ENCODE measurements at places on chromosomes 7 and 10.

DNA sequence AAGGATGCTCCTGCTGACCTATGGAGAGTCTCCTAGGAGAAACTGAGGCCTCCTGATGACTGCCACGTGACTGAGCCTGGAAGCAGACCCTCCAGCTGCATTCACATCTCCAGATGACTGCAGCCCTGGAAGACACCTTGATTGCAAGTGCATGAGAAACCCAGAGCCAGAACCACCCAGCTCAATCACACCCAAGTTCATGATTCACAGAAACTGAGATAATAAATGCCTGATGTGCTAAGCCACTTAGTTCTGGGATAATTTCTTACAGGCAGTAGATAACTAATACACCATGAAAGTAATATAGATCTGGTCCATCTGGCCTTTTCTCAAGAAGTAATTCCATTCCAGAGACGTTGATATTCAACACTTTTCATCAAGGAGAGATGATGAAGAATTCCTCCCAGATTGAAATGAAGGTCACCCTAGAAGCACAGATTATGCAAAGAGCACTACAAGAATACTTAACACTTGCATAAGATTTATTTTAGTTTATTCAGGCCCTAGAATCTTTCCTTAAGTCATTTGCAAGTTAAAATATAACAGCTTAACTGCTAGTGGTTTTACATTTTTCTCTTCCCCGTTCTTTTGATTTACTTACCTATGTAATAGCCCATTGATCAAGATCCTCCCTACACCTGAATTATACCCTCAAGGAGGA, 208.2 kb upstream of the INHBA start:
- no peak for DNase-seq

DNA sequence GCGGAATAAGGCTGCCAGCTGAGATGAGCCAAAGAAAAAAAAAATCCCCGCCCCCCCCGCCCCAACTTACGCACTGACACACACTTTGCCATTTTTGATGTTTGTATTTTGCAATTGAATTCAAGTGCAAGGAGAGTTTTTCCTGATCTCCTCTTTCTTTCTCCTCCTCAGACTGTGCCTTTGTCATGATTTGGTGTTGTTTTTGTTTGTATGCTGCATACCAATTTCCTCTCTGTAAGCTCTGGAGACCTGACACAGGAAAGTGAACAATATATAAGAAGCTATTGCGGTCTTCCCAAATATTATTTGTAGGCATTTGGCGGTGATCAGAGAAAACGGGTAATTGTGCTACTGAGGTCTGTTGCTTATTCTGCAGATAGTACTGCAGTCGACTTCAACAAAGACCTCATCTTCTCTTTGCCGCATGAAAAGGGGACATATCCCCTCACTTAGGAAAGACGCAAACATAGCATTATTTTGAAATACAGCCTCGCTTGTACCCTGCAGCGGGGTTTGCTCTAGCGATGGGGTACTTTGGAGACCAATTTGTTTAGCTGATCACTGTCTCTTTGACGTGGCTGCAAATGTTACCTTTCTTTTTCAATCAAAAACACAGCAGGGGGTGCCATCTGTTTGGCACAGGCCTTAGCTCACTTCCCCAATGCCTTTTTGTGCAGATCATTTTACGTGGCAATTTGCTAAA, 206.6 kb downstream of the SKAP2 start:
- no peak for DNase-seq

DNA sequence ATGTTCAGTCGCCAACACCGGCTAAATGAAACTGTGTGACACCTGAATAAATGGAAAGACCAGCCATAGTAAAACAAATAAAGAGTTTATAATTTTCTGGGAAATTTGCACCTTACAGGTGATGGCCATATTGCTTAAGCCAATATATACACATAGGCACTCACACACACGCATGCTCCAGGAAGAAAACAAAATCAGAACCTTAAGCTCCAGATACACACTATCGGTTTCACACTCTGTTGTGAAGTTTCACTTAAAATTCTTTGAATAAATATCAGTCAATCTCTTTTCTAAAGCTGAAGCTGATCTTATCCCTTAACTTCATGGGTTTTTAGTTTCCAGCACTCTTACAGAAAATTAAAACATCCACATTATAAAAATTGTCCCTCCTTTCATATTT, 226.7 kb upstream of the MDFIC start:
- no peak for DNase-seq

DNA sequence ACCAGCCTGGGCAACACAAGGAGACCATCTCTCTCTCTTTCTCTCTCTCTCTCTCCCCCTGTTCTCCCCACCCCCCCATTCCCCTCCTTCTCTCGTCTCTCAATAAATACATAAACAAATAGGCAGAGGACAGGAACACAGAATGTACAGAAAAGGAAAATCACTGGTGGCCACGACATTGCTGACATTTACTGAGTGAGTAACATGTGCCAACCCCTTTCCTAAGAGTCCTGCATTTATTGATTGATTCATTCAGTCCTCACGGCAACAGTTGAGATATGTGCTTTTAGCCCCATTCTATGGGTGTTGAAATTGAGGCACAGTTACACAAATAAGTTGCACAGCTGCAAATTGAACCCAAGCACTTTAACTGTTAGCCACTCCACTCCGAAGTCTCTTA, 114.3 kb upstream of the SAMD8 start:
- no peak for DNase-seq

DNA sequence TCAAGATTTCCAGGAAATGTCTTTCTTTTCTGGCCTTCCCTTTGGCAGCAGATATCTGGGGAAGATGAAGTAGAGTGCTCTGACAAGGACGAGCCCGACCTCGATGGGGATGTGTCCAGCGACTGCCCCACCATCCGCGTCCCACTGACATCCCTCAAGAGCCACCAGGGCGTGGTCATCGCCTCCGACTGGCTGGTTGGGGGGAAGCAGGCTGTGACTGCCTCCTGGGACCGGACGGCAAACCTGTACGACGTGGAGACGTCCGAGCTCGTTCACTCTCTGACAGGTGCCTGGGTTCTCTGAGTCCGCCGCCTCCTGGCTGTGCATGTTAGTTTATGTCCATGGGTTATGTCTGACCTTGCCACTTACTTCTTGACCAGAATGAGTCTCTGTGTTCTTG, 47.4 kb downstream of the WDR37 start:
- no peak for DNase-seq

- DNase-seq = no peak
Observed at GRCh38 chr10:4331150-4331549, 494.9 kb upstream of the AKR1E2 start.

DNA sequence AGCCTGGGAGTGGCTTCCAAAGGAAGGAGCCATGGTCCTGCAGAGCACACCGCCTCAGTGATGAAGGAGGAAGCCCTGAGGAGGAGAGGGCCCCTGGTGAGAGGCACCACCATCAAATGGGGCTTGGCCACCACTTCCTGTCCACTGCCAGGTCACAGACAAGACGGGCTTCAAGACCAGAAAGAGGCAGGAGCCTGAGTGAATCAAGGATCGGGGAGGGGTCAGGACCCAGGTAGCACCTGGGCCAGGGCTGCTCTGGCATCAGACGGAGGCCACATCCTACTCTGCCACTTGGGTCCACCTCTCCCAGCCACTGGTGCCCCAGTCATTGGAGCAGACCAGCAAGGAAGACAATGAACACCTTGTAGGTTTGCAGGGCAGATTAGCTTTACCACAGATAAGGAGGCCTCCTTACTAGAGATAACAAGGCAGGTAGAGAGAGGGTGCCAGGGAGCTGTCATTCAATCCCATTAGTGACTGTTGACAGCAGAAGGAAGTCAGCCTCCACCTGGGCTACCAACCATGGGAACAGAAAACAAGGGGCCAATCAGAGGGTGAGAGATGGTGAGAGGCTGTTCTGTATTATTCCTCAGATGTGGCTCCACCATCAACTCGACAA, 143.4 kb downstream of the TNS3 start:
- no peak for DNase-seq

- DNase-seq = no peak
Observed at GRCh38 chr7:23710000-23710399, at the start of gene STK31. STK31 (plus strand) TSS chr7:23710219; CDS start chr7:23710286, 67 bp downstream.

GRCh38 chr10:127926455-127926854, 19.6 kb downstream of the PTPRE start:
- DNase-seq = no peak

GRCh38 chr10:87589645-87590051, 70.0 kb upstream of the PAPSS2 start:
- no peak for DNase-seq

DNA sequence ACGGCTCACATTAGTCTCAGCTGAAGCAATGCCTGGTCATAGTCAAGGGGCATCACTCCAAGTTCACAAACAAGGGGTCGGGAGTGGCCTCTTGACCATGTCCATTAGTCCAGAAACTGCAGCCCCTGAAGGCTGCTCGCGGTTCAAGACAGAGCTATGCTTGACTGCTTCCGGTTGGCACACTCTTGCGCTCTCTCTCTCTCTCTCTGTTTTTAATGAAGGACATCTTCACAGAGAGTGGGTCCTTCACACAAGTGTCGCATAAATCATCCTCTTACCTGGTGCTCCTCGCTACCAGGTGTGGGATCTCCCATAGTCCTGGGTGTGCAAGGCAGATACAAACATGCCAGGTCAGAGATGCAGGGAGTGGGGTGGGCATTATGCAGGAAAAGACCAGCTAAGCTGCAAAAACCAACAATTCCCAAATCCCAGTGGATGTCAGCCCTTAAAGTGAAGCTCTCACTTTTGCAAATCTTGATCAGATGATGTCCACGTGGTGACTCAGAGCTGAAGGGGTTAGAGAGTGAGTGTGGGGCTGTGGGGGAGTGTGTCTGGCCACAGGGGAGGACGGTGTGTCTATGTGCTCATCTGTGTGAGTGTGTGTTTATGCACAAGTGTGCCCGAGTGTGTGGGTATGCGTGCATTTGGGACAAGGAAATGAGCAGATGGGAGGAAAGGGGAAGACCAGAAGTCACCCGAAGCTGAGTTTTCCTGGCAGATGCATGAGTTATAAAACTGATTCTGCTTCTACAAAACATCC, 83.7 kb upstream of the PPP2R2D start:
- DNase-seq = no peak

DNA sequence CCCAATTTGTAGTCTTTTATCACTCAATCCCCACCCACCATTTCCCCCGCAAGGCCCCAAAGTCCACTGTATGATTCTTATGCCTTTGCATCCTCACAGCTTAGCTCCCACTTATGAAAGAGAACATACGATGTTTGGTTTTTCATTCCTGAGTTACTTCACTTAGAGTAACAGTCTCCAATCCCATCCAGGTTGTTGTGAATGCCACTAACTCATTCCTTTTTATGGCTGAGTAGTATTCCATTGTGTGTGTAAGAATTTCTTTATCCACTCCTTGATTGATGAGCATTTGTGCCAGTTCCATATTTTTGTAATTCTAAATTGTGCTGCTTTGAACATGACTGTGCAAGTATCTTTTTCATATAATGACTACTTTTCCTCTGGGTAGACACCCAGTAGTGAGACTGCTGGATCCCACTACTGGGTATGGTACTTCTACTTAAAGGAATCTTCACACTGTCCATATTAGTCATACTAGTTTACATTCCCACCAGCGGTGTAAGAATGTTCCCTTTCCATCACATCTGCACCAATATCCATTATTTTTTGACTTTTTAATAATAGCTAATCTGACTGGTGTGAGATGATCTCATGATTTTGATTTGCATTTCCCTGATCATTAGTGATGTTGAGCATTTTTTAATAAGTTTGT, 152.6 kb downstream of the JMJD1C start:
- DNase-seq = no peak

DNA sequence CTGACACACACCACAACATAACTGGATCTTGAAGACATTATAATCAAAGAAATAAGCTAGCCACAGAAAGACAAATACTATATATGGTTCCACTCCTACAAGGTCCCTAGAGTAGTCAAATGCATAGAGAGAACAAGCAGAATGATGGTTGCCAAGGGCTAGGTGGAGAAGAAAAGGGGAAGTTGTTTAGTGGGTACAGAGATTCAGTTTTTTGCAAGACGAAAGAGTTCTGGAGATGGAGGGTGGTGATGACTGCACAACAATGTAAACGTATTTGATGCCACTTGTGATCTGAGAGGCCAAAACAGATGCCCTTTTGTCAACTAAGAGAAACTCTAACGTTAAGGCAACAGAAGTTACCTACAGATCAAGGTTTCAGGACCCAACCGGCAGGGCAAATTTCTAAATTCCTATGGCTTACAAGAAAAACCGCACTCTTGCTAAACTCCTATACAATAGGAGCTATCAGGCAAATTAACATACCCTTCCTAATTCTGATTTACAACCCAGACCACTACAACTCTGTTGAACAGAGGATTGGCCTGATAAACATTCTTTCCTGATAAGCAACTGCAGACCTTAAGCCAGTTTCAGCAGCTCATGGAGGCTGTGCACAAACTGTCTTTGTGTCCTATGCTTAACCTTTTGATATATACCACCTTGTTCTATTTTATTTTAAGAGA, 69.0 kb downstream of the FAM107B start:
- DNase-seq = no peak

GRCh38 chr10:126066456-126066855, 170.1 kb downstream of the FANK1 start:
- no peak for DNase-seq

- DNase-seq = no peak
Observed at GRCh38 chr10:43264344-43264964, 2.4 kb downstream of the RASGEF1A start.

DNA sequence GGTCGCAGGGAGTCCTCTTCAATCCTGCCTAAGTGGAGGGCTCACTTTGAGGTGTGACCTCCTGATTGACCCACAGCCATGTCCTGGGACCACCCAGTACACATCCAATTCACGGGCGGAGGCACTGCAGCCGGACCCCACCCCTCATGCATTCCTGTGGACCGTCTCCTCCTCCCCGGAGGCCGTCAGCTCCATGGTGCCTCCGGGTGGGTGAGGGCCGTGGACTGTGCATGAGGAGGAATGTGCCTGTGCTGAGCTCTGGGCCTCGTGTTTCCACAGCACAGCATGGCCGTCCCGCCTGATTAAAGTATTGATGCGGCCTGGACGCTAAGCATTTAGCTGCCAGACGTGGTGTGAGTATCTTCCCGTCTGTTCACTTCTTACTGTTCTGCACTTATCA, 52.8 kb downstream of the CFAP46 start:
- no peak for DNase-seq

- DNase-seq = no peak
Observed at GRCh38 chr7:81956520-81956919, 186.7 kb upstream of the HGF start.

GRCh38 chr10:78458983-78459638, 425.4 kb downstream of the RPS24 start:
- DNase-seq = peak; percentile 57

DNA sequence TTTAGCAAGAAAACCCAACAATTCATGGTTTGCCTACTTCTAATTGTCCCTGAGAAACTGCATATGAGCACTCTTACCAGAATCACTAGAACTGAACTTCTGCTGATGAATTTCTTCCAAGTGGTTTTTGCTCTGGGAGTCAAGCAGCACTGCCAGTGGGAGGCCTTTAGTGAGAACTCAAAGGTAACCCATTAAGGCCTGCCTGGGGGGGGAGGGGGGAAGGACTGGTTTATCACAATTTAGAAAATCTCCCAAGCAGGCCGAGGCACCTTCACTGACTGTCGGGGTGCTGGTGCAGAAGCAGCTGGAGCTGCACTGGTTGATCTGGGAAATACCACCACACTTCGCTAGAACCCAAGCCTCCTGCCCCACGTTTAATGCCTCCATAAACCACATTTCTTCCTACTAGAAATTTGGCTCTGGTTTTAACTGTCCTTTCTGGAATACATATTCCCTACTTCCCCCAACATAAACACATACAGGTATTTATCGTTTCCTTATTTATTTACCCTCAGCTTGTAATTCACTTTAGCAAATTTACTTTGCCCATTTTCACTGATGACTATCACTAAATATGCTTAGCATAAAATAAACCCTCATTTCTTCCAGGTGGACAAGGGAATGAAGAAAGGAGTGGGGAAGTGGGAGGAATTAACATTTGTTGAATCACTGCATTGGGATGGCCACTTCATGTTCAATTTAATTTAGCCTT, 14.2 kb downstream of the ANK3 start:
- no peak for DNase-seq

All from kidney epithelial cell (primary cell).